ENCODE measurements at places on chromosomes 6 and 20. TPM values are rescaled to one million over a fixed set of nuclear protein-coding genes. Genes with fewer than 3 reads are reported as not detected.

DNA sequence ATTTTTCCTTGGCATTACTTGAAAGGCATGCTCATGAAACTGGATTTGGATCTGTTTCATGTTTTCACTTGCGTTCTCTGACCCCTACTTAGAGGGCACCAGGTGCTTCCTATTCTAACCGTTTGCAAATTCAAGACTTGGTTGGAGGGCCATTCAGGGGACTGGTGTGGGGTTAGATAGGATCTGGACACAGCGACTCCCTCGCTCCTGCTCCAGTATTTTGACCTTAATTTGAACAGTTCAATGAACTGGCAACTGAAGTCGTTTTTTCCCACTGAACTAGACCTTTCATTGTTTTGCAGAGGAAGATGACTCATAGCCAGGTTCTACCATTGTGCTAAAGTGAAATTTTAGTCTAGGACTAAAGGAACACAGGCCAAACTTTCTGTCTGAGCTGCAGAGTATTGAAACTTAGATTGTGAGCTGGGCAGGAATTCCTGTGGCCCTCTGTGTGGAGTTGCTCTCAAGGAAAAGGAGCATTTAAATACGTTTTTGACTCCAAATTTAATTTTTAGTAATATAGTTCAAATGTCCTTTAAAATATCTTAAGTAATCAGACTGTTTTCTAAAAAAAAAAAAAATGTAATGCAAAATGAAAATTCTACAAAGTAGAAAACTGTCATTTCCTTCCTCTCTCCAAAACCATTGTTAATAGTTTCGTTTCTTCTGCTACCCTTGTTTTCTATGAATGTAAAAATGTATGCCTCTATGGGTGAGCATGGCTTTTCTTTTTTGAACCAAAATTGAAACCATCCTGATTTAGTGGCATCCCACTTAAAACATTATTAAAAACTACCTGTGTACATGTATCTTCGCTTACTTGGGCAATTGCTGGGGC, 64.8 kb downstream of the UTRN start:
- no peaks in the 10 kb centered on the region for H3K27me3 ChIP-seq
- H3K36me3 ChIP-seq: no peaks in the 10 kb centered on the region
- DNase-seq: no peak
- H3K4me3 ChIP-seq: no peak overlapping the region
- peak overlapping the region; percentile 39 for H3K27ac ChIP-seq

GRCh38 chr6:158222066-158222465, 53.9 kb downstream of the GTF2H5 start:
- no peaks in the 10 kb centered on the region for H3K4me1 ChIP-seq
- H3K4me3 ChIP-seq: no peak overlapping the region
- no peak for DNase-seq
- H3K27ac ChIP-seq: no peak overlapping the region
- H3K27me3 ChIP-seq: no peaks in the 10 kb centered on the region

DNA sequence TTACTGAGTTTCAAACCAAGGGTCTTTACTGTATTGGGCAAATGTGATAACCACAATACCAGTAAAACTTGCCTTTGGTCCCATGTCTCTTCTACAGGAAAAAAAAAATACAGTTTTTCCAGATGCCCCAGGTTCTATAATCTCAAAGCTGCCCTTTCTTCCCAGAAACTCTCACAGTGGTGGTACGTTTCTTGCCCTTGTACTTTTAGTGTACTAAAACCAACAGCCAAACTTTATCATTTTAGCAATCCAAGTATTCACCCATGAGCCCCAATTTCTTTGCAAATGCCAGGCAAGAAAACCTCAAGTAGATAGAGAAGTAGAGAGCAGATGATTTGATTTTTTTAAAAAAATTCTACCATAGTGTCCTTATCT, 157.8 kb downstream of the OR2B2 start:
- H3K27ac ChIP-seq: no peak overlapping the region
- DNase-seq: no peak
- H3K4me1 ChIP-seq: no peaks in the 10 kb centered on the region

- no peak overlapping the region for H3K4me3 ChIP-seq
- H3K36me3 ChIP-seq: no peaks in the 10 kb centered on the region
- no peak for DNase-seq
Measured at GRCh38 chr20:9301129-9302090, 213.0 kb upstream of the LAMP5 start.

DNA sequence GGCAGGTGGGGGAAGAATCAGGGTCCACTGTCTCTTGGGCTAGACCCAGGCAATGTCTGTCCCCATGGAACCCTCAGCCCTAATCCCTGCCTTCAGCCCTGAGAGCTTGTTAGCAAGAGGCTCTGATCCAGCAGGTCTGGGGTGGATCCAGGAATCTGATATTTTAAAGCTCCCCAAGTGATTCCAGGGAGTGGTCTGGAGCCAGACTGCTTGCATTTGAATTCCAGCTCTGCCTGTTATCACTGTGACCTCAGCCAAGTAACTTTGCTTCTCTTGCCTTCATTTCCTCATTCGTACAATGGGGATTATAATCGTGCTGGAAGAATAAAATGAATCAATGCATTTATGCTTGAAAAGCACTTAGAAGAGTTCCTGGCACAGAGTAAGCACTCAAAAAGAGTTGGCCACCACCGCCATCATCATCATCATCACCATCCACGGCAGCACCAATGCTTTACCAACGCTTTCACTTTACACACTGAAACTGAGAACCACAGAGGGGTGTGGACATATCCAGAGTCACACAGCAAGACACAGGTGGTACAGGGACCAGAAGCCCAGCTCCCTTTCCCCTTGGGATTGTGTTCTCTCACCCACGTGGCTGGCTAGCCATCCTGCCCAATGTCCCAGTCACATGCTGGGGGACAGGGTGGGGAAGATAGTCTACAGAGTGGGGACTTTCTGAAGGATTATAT, 75.7 kb upstream of the RALY start:
- no peak overlapping the region for H3K27ac ChIP-seq
- H3K4me1 ChIP-seq: no peaks in the 10 kb centered on the region
- no peak for DNase-seq

DNA sequence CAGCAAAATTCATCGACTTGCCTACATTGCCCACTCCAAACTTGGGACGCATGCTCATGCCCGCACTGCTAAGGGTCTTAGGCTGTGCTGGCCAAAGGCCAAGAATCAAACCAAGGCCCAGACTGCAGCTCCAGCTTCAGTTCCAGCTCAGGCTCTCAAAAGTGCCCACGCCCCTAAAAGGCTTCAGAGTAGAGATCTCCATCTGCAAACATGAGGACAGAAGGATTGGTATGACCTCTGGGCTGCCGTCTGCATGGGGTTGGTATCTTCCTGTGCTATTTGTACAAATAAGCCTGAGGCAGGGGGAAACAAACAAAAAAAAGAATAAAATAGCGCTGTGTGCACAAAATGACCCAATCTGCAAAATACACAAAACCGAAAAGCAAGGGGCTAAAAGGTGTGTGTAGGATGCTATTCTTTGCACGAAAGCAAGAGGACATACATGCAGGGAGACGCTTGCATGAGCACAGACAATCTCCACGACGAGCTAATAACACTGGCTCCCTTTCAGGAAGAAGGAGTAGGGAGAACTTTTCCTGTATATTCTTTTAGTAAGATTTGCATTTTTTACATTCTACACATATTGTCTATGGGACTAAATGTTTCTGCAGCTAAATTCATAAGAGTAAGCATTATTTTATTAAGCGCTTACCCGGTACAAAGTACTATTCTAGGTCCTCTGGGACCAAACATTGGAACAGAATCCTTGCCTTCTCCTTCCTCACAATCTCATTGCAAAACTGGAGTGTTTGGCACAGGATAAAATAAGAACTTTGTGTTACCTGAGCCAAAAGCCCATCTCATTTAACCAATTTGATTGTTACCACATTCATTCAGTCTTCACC, 33.1 kb downstream of the ATP9A start:
- H3K4me3 ChIP-seq: no peak overlapping the region
- no peaks in the 10 kb centered on the region for H3K36me3 ChIP-seq
- H3K4me1 ChIP-seq: no peaks in the 10 kb centered on the region

GRCh38 chr6:117947234-117947633, 40.2 kb downstream of the SLC35F1 start:
- no peaks in the 10 kb centered on the region for H3K4me1 ChIP-seq
- DNase-seq: no peak
- H3K27ac ChIP-seq: no peak overlapping the region
- no peak overlapping the region for H3K4me3 ChIP-seq
- H3K27me3 ChIP-seq: no peaks in the 10 kb centered on the region

DNA sequence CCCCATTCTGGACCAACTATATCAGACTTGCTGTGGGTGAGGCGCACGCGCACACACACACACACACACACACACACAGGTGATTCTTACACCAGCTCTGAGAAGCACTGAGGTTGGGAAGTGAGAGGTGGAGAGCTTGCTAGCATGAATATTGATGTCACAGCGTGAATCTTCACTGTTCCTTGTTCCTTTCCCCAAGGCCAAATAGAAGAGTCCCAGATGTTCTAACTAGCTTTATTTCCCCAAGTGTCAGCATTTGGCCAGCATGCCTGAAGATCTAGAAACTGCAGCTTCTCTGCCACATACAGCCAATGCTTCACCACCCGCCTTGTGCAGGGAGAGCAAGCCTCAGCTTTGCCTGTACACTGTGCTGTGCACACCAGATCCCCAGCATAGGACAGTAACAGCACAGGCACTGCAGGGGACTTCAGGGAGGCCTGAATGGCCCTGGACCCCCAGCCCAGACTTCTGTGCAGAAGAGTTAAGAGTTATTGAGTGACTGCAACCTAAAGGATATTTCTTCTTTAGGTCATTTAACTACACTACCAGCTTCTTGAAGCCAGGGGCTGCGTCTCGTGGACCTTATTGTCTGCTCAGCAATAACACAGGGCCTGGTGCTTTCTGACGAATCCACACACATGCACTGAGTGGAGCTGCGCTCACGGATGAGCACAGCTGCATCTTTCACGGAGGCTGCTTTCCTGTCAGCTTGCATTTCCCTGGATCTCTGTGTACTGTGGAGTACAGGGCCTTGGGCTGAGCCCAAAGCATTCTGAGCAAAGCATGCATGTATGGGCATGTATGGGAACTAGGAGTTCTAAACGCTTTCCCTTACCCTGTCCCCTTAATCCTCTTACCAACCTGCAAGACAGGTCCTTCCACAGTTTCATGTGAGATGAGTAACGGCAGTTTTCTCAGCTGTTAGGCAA, 13.9 kb upstream of the CD93 start:
- DNase-seq: no peak
- H3K4me3 ChIP-seq: no peak overlapping the region
- no peak overlapping the region for H3K27ac ChIP-seq
- H3K36me3 ChIP-seq: no peaks in the 10 kb centered on the region
- no peaks in the 10 kb centered on the region for H3K27me3 ChIP-seq

DNA sequence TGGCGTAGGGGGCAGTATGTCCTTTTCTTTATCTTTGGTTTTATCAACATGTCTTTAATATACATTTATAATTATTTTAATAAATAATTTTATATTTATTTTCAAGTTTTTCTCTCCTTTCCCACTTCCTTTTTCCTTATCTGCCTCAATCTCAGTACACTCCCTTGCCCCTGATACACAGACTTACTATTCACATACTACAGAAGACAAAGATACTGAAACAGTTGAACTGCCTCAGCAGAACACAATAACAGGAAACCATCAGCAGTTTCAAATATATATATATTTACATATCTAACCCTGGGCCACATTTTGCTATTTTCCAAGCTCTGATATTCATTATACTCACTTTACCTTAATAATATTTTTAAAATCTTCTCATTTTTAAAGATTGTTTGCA, 19.8 kb downstream of the IBTK start:
- no peaks in the 10 kb centered on the region for H3K36me3 ChIP-seq
- no peak overlapping the region for H3K27ac ChIP-seq
- H3K4me3 ChIP-seq: no peak overlapping the region
- H3K4me1 ChIP-seq: no peaks in the 10 kb centered on the region
- H3K27me3 ChIP-seq: no peaks in the 10 kb centered on the region

- H3K27ac ChIP-seq: no peak overlapping the region
- no peaks in the 10 kb centered on the region for H3K27me3 ChIP-seq
- DNase-seq: no peak
Measured at GRCh38 chr20:50390685-50391443, 119.3 kb upstream of the PTPN1 start.

GRCh38 chr20:62387933-62388635, 1.2 kb downstream of the RPS21 start:
- H3K36me3 ChIP-seq: no peaks in the 10 kb centered on the region
- H3K27me3 ChIP-seq: no peaks in the 10 kb centered on the region
- DNase-seq: no peak
- peaks cover 13% of the 10 kb centered on the region for H3K4me1 ChIP-seq

DNA sequence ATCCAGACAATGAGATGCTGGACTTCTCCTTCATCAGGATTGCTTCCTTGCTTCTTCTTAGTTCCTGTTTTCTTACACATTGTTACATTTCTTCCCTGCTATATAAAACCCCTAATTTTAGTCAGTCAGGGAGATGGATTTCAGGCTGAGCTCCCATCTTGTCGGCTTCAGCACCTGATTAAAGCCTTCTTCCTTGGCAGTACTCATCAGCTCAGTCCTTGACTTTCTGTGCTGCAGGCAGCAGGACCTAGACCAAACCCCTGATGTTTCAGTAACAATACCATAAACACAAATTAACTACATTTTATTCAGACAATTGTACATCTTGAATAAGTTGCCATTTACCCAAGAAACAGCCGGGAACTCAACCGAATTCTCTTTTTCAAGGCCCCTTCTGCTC, 156.4 kb upstream of the RREB1 start:
- H3K36me3 ChIP-seq: no peaks in the 10 kb centered on the region
- no peaks in the 10 kb centered on the region for H3K27me3 ChIP-seq

DNA sequence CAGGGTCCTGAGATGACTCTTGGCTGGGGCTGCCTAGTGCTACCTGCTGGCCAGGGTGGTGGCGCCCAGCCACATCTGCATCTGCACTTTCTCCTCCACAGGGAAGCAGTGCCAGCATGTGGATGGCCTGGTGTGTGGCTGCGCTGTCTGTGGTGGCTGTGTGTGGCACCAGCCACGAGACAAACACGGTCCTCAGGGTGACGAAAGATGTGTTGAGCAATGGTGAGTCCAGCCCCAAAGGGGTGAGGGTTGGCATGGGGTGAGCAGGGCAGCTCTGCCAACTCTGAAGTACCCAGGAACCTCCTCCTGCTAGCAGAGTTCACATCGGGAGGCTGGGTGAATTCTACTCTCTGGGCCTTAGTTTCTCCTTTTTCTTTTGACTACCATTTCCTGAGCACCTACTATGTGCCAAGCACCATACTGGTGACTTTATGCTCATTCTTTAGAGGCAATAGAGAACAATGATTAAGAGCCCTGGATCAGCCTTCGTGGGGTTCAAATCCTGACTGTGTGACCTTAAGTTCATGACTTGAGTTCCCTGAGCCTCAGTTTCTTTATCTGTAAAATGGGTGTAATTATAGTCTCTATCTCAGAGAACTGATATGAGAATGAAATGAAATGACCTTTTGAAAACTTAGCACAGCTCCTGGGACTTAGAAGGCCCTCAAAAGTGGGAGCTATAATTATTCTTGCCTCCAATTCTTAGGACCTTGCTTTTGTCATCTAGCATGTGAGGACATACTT, 2.1 kb downstream of the BPIFB4 start:
- H3K4me3 ChIP-seq: no peak overlapping the region
- H3K4me1 ChIP-seq: no peaks in the 10 kb centered on the region
- H3K27ac ChIP-seq: no peak overlapping the region
- H3K36me3 ChIP-seq: no peaks in the 10 kb centered on the region

The TTLL9 gene
- total RNA-seq: 2.9 TPM

The DEFB124 gene
- total RNA-seq: not detected

The VSTM2L gene
- total RNA-seq: 0.33 TPM

The SOX18 gene
- 1.8 TPM for total RNA-seq

The MYO6 gene
- total RNA-seq: 143 TPM

The SIRPD gene
- total RNA-seq: not detected

The MDFI gene
- total RNA-seq: 36.1 TPM

The ANKEF1 gene
- 7.3 TPM for total RNA-seq
